ENCODE measurements at places on chromosomes 11 and 22.

- DNase-seq, result no peak
Measured at GRCh38 chr11:120932305-120932915, 91.5 kb upstream of the TBCEL start.

GRCh38 chr22:35451592-35451991 is 51.7 kb downstream of the MCM5 start:
- no peak for DNase-seq

DNA sequence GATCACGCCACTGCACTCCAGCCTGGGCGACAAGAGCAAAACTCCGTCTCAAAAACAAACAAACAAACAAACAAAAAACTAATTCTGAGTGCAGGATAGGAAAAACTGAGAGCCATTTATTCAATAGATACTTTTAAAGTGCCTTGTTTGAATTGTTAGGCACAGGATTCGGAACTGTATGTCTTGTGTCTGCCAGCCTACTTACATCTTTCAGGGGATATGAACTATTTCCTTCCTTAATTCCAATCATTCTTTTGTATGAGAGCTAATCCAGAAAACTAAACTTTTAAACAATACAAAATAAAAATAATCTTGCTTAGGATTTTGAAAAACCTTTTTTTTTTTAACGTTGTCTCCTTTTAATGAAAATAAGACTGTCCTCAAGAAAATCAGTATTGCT is 12.6 kb downstream of the UVRAG start:
- DNase-seq, result no peak

DNA sequence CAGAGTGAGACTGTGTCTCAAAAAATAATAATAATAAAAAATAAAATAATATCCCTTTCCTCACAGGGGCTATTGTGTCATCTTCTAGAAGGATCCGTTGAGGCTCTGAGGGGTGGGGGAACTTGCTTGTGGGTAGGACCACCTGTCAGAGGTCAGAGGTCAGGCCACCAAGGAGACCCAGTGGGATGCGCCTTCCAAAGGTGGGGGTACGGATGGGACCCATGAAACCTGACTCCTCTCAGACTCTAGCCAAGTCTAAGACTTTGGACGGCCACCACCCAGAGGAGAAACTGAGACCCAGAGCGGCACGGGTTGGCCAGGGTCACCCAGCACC is 367 bp upstream of the MMP11 start:
- no peak for DNase-seq

- DNase-seq, result no peak
Measured at GRCh38 chr11:44548032-44548695, 17.3 kb upstream of the CD82 start.

- no peak for DNase-seq
Measured at GRCh38 chr11:127862406-127862805, 725.0 kb downstream of the ETS1 start.

- no peak for DNase-seq
Measured at GRCh38 chr11:86212019-86212611, 32.4 kb upstream of the EED start.

DNA sequence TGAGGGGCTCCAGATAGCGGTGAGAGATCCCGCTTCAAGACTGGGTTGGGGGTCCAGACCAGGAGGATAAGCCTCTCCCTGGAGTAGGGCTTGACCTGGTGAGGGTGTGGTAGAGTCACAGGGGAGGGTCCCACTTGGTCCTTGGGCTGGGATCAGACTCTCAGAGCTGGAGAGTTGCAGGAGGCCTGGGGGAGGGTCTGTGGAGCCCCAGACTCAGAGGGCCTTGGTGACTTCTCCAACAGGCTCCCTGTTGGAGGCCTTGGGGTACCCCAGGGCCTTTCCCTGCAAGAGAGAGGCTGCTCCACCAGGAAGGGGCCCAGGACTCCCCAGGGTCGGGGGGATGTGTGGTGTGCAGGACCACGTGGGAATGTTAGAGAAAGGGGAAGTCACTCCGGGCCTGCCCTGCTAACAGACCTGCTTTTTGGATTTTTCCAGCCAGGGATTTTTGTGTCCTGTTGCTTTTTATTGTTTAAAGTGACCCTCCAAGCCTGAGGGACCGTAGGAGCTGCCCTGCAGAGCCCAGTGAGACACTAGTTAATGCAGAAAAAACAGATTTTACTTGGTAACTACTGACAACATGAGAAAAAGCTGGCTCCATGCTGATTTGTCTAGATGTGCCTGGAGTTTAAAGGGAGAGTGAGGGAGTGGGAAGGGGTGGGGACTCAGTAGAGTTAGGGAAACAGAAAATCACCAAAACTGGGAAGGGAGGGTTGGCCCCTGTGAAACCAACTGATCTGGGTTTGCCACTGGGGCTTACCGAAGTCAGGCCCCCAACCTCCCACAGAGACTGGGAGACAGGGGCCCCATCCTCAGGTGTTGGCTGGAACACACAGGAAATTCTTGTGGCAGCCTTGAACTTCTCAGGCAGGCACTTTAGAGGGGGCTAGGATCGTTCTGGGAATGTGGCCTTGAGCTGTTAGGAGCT is 801 bp upstream of the TXNRD2 start:
- no peak for DNase-seq

DNA sequence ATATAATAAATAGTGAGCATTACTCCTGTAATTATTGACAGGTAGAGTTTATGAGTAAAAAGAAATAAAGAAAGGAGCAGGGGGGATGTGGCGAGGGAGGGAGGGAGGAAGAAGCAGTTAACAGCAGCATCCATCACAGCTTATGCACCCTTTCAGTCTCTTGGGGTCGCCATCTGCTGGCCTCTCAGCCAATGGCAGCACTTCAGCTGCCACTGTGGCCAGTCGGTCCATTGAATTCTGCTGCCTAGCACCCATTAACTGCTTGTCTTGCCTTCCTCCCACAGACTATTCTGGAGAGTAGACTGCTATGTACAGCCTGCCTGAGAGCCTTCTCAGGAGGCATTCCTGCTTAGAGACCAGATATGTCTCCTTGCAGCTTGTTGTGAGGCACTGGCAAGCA is 388.3 kb downstream of the TENM4 start:
- DNase-seq, result no peak

DNA sequence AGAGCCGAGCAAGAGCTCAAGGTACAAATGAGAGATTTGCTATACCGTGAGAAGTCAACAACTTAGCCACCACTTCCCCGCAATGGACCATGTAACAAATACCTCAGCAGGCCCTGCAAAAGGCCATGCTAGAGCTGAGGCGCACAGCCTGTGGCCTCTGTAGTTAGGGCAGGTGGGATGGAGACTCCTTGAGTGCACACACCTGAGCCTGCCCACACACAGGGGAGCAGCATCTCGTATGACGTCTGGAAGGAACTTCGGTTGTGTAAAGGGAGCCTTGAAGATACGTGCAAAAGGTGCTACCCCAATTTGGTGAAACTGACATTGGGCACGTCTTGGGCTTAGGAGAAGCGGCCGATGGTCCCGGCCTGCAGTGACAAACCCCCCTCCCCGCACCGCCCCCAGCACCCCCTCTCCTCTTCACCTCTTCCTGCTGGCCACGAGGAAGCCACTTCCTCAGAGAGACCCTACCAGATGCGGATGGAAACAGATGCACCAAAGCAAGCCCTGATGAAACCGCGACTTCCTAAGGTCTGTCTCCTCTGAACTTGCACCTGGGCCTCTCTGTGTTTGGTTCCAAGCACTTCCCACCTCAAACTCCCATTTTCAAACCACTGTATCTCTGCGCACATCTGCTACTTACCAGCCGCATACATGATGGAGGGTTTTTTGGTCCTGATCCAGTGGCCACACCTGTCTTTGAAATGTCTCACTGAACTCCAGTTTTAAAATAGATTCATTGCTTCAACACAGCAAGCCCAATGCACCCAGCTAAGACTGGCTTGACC is 10.6 kb downstream of the CDPF1 start:
- DNase-seq, result no peak

DNA sequence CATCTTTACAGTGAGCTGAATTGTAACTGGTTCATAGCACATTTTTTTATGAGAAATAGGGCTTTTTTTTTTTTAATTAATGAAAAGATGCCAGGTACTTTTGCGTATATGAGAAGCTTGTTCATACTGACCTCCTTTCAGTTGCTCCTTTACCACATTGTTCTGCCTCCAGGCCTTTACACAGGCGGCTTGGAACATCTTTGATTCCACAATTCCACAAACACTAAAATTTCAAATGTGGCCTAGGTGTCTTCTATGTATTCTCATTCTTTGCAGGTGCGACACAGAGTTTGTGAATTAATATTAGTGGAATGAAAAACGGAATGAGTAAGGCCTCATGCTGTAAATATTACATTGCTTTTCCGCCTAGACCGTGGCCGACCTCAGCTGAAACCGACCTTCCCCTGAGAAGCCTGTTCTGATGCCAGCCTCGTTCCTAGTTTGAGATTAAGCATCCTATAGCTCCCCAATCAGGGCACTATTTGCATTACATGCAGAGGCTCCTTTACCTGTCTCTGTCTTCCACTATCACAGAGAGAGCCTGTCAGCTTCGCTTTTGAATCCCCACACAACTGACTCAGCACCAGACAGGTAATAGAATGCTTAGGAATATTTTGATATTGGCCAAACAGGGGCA is 125.8 kb downstream of the LDLRAD3 start:
- DNase-seq, result no peak

DNA sequence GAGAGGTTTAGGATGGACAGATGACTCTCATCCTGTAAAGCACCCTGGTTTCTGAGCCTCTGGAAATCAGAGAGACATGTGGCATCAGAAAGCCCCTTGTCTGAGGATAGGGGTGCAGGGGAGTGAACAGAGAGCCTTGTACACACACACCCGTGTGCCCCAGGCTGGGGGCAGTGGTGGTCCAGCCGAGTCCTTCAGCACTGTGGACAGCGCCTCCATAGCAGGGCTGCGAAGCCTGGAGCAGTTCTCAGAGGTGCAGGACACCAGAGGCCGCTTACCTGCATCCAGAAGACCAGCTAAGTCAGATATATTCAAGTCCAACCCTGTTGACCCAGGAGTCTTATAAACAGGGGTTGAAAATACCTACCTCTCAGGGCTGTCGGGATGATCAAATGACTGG is 11.5 kb upstream of the IGSF9B start:
- DNase-seq, result no peak

GRCh38 chr11:11057472-11057854 is 199.6 kb upstream of the ZBED5 start:
- DNase-seq, result no peak

DNA sequence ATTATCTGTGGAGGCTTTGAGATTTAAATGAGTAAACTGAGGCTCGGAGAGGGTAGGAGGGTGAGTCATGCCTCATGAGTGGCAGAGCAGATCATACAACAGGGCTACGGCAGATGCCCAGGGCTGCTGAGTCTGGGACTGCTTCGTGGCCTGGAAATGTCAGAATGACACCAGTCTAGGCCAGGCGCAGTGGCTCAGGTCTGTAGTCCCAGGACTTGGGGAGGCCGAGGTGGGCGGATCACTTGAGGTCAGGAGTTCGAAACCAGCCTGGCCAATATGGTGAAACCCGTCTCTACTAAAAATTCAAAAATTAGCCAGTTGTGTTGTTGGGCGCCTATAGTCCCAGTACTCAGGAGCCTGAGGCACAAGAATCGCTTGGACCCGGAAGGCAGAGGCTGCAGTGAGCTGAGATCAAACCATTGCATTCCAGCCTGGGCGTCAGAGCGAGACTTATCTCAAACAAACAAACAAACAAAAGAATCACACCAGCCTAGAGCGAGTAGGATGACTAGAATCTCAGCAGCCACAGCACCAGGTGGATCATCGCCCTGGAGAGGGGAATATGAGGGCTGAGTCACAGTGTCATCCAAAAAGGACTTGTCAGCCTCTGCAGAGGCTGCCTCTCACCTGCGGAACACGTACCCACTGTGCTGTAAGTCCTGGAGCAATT is 48.6 kb upstream of the ADA2 start:
- no peak for DNase-seq

DNA sequence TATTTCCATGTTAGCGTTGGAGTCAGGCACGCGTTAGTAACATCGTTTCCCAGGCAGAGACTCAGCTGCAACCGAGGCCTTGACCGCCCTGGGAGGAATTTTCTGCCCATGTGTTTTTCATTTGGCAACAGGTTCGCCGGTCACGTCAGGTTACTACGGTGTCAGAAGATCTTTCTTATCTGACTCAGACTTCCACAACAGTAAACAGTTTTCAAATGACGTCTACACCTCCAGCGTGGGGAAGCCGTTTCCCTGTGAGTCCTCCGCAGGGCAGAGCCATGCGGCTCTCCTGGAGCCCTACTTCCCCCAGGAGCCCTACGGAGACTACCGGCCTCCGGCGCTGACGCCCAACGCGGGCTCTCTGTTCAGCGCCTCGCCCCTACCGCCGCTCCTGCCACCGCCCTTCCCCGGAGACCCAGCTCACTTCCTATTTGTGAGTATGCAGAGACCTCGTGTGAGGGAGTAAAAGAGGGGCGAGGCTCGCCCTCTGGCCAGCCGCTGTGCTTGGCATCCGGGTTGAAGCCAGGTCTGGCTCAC is 14.3 kb upstream of the POU2AF3 start:
- no peak for DNase-seq

GRCh38 chr11:94586546-94586945 is 19.4 kb downstream of the PIWIL4 start:
- no peak for DNase-seq

GRCh38 chr11:10502065-10502680 is 38.8 kb downstream of the RNF141 start:
- no peak for DNase-seq

- DNase-seq, result no peak
Measured at GRCh38 chr11:112163875-112164685, at the start of gene IL18. Gene IL18, minus strand, starts transcription at chr11:112164094. Its CDS starts 9,041 bp downstream, at chr11:112155053.

DNA sequence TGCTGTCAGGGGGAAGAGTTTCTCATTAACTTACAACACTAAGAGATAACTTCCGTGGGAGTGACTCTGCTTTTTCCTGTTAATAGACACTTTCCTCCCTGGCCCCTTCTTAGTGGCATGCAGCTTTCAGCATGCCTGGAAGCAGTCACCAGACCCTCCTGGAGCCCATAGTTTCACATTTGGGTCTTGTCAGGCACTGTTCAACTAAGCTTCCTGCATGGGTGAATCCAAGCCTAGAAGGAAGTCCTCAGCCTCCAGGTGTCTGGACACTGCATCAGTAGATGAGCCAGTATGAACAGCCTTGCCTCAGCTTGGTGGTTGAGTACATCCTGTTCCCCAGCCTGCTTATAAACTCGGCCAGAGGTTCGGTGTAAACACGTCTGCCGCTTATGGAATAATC is 68.1 kb downstream of the PPP6R3 start:
- no peak for DNase-seq

- no peak for DNase-seq
Measured at GRCh38 chr11:85472953-85473352, 154.2 kb downstream of the DLG2 start.

DNA sequence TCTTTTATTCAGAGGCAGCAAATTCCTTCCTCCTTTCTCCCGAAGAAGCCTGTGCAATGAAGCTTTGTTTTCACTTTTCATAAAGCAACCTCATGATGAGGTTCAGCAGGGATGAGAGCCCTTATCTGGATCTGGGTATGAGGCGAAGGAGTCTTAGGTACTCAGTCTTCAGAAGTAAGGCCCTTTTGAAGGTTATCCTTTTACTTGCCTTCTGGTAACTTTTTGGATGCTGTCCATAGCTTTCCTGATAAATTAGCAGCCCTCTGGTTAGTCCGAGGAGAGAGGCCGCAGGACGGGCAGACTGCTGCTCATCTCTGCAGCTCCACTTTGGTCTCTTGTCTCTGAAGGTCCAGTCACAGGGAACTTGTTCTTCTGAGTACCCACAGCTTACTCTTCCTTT is 1.1 kb downstream of the TRIM22 start:
- DNase-seq, result no peak

Data from stimulated activated CD4-positive, alpha-beta T cell treated with anti-CD3 and anti-CD28 coated beads, Interleukin-4, amount 100 ng/mL, for 4 hours (primary cell).